ENCODE measurements at places on chromosomes 4 and X.

- no peak for DNase-seq
Observed at GRCh38 chr4:15392053-15392805, 35.6 kb upstream of the C1QTNF7 start.

DNA sequence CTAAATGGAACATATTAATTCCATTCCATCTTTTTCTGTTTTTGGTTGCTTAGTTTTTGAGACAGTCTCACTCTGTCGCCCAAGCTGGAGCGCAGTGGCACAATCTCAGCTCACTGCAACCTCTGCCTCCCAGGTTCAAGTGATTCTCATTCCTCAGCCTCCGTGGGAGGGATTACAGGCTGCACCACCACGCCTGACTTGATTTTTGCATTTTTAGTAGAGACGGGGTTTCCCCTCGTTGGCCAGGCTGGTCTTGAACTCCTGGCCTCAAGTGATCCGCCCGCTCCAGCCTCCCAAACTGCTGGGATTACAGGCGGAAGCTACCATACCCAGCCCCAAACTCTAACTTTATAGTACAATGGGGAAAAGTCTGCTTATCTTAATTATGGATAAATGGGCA lies 11.2 kb downstream of the HNRNPD start:
- DNase-seq: no peak

DNA sequence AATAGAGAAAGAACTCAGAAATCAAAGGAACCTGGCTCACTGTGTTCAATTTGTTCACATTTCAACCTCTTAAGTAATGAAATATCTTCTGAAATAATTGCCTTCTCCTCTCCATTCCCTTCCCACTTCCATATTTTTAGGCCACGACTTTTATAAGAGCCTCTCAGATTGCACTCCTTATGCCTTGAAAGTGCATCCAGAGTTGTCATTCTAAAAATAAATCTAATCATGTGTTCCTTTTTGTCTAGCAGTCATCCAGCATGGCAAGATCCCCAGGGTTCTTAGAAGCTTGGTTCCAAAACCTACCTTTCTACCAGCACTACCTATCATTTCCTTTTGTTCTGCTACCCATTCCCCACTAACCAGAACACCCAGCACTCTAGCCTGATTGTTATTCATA lies 42.4 kb upstream of the RPA4 start:
- DNase-seq: no peak

DNA sequence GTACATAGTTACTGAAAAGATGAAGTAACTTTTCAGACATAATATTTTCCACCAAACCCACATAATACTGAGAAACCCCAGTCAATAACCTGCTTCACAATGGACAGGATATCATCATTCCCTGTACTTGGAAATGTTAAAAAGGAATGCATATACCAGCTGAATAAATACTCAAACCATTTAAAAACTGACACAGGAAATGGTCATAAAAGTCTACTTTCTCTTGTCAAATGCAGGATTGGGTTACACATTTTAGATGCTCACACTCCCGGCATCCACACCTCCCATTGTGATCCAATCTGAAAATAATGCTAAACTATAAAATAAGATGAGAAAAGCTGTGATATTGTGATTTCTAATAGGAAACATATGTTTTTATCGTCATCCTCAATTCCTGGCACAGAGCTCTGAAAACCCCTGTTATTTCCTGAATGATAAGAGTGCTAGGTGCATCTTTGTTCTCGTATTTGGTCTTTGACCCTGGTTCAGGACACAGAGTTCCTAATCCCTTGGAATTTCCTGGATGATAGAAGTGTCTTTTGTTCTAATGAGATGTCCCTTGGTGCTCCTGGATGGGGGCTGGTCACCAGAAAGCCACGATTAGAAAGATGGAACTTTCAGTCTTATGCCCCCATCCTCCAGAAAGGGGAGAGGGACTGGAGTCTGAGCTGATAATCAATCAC lies 821.3 kb downstream of the TRIML1 start:
- DNase-seq: peak; percentile 36

DNA sequence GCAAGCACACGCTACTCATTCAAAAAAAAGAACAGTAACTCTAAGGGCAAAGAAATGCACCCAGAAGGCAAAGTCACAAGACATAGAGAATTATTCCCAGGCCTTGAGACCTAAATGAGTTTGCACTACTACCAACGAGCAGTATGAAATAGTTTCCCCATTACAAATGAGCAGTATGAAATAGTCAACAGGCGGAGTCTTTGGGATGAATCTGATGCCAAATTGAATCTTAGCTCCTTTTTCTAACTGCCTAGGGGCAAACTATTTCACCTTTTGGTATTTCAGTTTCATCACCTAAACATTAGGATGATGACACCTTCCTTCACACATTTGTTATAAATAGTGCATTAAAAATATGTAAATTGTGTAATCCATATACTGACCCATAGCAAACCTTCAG lies 213.0 kb upstream of the FAT4 start:
- no peak for DNase-seq

GRCh38 chr4:97589481-97590196 lies 553.6 kb downstream of the STPG2 start:
- no peak for DNase-seq

GRCh38 chr4:122702939-122703338 lies 29.6 kb upstream of the BBS12 start:
- DNase-seq: no peak

DNA sequence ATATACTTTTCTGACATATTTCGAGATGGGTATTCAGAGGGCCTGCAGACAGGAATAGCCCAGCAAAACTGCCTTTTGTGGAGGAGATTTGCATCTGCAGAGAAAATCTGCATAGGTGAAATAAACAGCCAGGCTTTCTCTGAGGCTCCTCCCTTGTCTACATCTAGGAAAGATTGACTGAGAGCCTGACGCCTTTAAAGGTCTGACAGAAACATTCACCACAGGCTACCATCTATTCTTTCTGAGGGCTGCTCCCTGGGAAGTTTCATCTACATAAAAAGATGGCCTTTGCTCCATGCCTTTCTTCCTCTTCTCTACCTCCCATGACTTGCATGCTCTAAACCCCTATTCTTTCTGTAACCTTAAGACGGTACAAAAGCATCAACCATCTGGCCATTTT lies 55.0 kb upstream of the AP1S2 start:
- no peak for DNase-seq

DNA sequence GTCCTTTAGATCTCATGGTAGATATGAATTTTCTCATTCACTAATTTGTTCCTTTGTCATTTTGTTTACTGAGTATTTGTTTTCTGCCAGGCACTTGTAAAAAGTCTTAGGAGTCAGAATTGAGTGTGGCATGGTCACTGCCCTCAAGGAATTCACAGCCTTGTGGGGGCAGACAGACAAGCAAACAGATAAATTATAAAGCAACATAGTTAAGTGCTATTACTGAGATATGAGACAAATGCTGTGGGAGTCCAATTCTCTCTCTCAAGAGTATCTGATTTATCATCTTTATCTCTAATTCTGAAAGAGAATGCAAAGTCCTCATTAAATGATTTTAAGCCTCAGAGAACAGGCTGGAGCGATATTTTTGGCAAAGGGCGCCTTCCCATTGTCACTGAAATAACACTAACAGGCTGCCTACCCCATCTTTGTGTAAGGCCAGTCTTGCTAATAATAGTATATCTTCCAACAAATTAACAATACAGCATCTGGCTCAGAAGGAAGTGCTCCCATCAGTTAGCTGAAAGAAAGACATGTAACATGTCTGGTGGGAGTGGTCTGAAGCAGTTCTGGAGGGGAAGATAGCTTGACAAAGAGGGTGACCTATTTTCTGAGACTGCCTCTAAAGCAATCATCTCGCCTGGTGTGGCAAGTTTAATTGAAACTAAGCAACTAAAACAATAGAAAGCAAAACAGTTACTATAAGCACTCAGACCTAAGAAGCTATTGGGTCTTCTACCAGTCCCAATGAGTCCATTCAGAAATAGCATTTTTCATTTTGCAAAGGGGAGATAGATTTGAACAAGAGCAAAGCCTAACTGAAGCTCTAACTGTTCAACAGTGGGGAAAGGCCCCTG lies 61.5 kb upstream of the AMOT start:
- DNase-seq: peak; percentile 6

GRCh38 chrX:20001588-20001987 lies 10.7 kb upstream of the BCLAF3 start:
- DNase-seq: no peak

- DNase-seq: no peak
Observed at GRCh38 chr4:150135134-150135772, 57.0 kb downstream of the DCLK2 start.

DNA sequence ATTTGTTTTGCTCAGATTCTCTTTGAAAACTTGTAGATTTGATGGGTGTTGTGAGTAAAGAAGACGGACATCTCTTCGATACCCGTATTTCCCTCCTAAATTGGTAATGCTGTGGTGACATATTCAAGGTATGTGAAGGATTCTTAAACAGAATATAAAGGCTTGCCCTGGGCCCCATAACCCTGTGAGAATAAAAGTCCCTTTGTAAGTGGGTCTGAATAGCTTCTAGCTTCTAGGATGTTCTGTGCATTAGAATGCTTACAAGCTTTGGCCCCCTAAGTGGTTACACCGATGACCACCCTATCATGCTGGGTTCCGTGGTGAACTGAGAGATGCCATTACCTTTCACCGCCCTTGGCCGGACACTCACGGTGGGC lies 574 bp upstream of the MOB1B start:
- no peak for DNase-seq

DNA sequence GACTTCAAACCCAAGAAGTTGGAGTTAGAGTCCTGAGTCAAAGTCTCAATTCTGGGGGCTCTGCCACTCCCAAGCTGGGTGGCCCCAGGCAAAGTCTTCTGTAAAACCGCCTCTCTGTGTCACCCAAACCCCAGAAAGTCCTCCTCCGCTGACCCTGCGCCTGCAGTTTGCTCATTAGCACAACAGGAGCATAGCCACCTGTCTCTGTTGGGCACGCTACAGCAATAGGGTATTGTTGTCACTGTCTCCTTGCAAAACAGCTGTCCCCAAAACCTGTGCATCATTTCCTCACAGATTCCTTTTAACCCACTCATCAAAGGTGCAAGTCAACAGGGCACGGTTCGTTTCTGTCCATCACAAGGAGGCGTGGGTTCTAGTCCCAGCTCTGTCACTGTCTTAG lies 8.0 kb upstream of the DGAT2L6 start:
- no peak for DNase-seq

DNA sequence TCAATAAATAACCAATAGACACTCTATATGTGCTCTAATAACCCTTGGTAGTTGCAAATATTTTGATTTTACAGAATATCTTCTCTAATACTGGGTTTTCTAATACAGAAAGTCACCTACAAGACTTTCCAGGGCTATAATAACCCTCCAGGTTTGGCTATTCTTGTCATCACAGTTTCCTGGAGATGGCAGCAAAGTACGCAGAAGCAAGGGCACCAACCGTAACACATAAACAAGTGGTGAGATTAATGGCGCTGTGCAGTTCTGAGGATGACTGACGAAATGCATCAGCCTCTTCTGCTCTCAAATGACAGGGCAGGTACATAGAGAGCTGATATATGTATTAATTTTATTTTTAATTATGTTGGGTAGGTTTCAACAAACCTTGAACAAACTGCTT lies 122.4 kb downstream of the C4orf33 start:
- peak; percentile 30 for DNase-seq

- no peak for DNase-seq
Observed at GRCh38 chrX:123817288-123817894, 42.5 kb upstream of the XIAP start.

- no peak for DNase-seq
Observed at GRCh38 chrX:126509923-126510322, 42.7 kb downstream of the DCAF12L1 start.

- DNase-seq: no peak
Observed at GRCh38 chr4:7855731-7856130, 83.9 kb downstream of the AFAP1 start.

DNA sequence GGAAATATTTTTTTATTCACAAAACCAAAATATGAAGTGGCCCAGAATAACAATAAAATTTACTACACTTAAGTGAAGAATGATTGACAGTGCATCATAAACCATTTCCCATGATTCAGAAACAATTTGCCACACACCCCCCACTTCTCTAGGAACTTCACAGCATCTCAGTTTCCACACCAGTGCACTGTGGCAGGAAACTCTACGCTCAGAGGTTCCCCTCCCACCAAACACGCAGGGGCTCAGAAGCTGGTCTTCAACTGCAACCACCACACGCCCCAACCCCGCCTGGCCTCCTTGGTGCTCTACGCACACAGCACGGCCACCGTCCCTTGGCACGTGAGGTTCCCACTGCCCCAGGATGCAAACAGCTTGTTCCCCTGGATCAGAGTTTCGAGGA lies 63.7 kb downstream of the ZFYVE28 start:
- DNase-seq: no peak

- DNase-seq: peak; percentile 38
Observed at GRCh38 chr4:102299354-102300107, 45.8 kb downstream of the SLC39A8 start.

- no peak for DNase-seq
Observed at GRCh38 chrX:123771449-123772064, 38.7 kb upstream of the THOC2 start.

All from muscle of leg (tissue), 16 donors.